ENCODE measurements at places on chromosomes 4 and X. TPM values are rescaled to one million over a fixed set of nuclear protein-coding genes. Genes with fewer than 3 reads are reported as not detected.

Gene TCEAL4
- total RNA-seq: 424 TPM

Gene TMSB15A
- 2.0 TPM for total RNA-seq

Gene GLOD5
- not detected for total RNA-seq

DNA sequence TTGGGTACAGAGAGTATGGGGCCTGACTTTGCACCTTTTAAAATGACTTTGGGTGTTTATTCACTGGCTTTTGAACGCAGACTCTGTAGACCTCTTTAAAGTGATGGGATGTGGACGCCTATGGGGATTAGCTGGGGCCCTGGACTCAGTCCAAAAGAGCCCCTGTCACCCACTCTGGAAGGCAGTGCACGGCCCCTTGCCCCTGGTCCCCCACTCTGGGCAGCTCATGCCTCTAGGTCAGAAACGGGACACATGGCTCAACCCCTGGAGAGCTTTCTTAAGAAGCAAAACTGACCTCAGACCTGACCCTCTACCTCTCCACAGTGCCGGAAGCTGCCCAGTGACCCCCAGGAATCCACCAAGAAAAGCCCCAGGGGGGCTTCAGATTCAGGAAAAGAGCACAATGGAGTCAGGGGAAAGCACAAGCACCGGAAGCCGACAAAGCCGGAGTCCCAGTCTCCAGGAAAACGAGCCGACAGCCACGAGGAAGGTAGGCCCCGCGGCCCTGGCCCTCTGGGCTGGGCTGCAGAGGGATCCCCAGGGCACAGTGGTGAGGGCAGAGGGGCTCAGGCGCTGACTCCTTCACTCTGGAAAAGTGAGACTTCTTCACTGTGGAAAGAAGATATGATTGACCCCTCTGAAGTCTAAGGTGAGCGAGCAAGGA is 38.4 kb downstream of the BCORL1 start:
- ATAC-seq: no peak

DNA sequence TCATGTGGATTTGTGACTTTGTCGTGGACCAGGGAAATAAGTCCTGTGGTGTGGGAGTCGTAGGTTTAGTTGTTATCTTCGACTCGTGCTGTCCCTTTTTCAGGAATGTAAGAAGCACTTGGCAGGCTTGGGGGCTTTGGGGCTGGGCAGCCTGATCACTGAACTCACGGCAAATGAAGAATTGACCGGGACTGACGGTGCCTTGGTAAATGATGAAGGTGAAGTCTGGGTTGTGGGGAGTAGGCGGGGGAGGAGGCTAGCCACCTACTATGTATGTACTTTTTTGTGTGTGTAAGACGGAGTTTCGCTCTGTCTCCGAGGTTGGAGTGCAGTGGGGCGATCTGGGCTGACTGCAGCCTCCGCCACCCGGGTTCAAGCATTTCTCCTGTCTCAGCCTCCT is 1.2 kb downstream of the TAF1 start:
- ATAC-seq: no peak
